Neural crest cell (in vitro differentiated cells): ENCODE measurements at places on chromosomes 16 and 17.

GRCh38 chr17:79700592-79700991 is 30.2 kb upstream of the ENPP7 start:
- DNase-seq = no peak

- no peak for DNase-seq
Measured at GRCh38 chr17:67178555-67178954, 66.4 kb downstream of the HELZ start.

- DNase-seq = no peak
Measured at GRCh38 chr17:14337596-14338079, 36.8 kb downstream of the HS3ST3B1 start.

DNA sequence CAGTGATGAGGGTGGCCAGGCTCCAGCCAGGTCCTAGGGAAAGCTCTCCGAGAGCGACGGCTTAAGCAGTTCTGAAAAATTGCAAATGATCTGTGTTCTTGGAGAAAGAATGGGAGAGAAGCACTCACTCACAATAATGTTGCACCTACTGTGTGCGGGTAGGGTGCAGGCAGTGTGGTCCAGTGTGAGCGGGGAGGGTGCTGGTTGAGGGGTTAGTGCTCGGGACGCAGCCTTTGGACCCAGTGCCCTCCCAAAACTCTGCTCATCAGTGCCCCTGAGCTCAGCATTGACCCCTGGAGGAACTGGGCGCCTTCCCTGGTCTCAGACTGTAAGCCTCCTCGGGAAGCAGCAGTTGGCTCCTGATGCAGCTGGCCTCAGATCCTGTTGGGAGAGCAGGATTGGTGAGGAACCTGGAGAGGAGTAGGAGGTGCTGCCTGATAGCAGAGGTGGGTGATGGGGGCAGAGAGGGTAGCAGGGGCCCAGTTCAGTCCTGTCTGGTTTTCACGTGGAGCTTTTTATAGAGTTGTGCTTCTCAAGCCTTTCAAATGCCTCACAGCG is 23.6 kb upstream of the ZNF750 start:
- DNase-seq = no peak

GRCh38 chr16:30375864-30376263 is 1.3 kb downstream of the MYL11 start:
- no peak for DNase-seq

DNA sequence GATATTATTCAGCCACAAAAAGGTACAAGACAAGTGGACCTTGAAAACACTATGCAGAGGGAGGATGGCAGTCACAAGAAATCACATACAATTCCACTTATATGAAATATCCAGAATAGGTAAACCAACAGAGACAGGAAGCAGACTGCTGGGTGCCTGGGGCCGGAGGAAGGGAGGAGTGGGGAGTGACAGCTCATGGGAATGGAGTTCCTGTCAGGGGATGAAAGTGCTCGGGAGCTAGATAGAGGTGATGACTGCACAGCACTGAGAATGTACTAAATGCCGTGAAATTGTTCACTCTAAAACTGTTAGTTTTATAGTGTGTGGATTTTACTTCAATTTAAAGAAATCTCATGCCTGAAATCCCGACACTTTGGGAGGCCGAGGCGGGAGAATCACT is 74.2 kb upstream of the MED9 start:
- DNase-seq = no peak

DNA sequence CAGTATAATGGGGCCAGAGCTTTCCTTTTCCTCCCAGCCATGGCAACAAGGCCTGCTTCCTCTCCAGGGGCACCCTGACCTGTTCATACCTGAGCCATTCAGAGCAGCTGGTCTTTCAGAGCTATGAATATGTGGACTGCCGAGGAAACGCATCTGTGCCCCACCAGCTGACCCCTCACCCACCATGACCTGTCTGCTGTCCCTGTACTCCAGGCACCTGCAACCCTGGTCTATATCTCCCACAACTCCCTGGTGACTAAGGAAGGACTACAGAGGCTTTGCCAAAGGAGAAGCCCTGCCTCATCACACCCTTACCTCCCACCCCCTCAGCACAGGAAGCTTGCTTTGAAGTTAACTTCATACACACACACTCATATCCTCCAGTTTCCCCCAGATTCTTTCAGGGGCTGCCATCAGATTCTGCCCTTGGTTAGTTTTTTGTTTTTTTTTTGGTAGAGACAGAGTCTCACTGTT is 6.0 kb downstream of the TMEM106A start:
- no peak for DNase-seq

GRCh38 chr17:16361874-16362273 is 8.6 kb upstream of the CENPV start:
- DNase-seq = no peak

- DNase-seq = no peak
Measured at GRCh38 chr17:35372846-35373533, 431 bp downstream of the SLFN11 start.

DNA sequence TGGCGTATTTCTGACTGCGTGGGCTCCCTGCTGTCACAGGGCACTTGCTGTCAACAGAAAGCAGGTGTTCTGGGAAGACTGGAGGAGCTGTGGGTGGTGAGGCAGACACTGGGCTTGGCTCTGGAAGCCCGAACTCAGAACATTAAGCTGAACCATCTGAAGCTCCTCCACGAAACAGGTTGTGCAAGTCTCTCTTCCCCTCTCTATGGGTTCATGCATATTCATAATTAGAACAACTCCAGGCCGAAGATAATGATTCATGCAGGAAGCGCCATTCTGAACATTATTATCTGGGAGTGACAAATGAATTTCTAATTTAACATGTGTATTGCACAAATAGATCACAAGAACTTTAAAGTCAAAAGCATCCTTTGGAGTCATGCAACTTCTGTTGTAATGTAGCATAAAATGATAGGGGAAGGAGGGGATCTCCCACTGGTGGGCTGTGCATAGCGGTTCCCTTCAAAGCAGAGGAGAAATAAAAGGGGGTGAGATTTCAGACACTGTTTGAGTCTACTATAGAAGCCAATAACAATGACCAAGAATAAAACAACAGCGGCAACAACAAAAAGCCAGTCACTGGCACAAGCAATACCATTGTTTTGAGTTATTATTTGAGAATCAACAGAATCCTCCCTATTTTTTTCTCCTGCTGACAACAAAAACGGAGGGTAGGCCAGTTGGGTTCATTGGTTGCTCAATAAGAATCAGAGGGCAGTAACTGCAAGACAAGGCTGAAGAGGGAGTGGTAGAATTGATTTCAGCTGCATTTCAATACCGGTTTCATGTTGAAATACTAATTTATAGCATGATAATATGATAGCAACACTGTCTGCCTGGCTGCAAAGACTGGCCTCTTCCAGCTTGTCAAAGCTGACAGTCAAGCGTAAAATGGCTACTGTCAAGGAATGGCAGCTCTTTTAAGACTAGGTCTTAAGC is 407.3 kb downstream of the XYLT1 start:
- DNase-seq = no peak

DNA sequence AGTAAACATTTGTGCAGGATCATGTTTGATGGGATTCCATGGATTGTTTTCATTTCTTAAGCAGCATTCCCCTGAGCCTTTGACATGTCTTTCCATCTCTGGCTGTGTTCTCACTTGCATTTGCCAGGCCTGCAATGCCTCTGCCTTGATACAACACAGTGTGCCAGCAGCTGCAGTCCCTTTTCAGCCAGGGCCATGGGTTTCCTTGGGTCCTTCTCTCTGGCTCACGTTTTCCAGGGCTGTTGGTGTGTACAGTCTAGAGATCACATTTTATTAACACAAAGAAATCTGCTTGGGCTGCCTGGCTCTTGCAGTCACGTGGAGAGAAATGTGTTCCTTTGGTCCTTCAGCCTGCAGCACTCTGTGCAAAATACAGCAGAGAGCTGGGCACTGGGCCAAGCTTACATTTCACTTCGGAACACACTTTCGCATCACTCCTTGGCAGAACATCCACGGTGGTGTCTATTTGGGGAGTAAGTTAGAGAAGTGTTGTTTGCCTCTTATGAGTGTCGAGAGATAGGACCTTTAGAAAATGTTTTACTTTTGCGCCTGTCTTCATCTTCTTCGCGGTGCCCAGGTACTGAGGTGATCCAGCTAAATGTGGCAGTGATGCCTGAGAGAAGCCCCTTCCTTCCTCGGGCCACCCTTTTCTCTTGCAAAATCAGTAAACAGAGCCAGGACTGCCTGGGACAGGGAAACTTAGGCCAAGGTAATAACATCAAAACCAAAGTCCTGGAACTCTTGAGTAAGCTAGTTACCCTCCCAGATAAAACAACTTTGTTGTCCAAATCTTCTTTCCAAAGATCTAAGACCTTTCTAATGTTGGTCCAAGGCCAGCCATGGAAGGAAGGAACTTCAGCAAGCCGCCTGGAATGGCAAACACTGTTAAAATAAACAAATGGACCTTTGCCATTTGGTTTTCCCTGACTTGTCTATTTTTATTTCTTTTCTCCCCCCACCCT is 20.9 kb downstream of the HLF start:
- no peak for DNase-seq

GRCh38 chr17:7060165-7060891 is 16.4 kb upstream of the SLC16A11 start:
- no peak for DNase-seq

DNA sequence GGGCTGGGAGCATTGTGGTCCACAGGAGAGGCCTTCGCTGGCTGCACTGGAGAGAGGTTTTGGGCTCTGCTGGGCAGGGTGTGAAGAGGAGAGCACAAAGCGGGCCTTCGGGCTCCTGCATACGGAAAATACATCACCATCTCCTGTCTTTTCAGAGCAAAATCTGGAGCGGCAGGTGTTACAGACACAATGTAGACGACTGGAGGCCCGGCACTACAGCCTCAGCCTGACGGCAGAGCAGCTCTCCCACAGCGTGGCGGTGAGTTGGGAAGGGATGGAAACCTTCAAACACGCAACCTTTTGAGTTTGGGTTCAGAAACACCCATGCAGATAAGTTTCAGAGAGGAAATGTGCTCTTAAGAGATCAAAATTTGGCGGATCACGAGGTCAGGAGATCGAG is 17.9 kb downstream of the GINS2 start:
- no peak for DNase-seq

GRCh38 chr17:65121916-65122806 is 15.0 kb upstream of the RGS9 start:
- no peak for DNase-seq

GRCh38 chr16:3004781-3005284 is 7.9 kb upstream of the CLDN9 start:
- DNase-seq = no peak

DNA sequence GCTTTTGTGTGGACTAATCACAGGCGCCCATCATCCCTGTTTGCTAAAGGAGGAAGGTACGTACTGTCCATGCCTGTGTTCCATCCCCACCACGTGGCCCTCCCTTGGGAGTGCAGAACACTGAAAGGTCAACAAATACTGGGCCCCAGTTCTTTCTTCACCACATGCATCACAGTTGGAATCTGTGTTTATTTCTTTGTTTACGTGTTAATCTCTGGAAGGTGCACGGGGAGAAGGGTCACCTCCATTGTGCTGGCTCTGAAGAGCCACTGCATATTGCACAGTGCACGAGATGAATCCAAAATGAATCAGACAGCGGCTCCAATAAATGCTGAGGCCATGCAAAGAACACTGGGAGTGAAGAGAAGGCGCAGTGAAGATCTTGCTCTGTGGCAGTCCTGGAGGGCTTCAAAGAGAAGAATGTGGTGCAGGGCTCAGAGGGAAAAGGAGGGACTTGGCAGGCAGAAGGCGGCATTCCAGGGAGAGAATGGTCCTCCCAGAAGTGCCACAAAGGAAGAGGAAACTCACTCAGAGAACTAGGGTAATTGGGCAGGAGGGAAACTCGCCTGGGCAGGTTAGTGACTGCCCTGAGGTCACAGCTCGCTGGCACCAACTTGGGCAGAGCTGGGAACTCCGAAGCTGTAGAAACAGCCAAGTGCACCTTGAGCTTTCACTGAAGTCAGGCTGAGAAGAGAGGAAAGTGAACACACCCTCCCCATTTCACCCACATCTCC is 3.7 kb downstream of the RPH3AL start:
- no peak for DNase-seq

- DNase-seq = no peak
Measured at GRCh38 chr17:80751946-80752581, 207.4 kb downstream of the RPTOR start.

DNA sequence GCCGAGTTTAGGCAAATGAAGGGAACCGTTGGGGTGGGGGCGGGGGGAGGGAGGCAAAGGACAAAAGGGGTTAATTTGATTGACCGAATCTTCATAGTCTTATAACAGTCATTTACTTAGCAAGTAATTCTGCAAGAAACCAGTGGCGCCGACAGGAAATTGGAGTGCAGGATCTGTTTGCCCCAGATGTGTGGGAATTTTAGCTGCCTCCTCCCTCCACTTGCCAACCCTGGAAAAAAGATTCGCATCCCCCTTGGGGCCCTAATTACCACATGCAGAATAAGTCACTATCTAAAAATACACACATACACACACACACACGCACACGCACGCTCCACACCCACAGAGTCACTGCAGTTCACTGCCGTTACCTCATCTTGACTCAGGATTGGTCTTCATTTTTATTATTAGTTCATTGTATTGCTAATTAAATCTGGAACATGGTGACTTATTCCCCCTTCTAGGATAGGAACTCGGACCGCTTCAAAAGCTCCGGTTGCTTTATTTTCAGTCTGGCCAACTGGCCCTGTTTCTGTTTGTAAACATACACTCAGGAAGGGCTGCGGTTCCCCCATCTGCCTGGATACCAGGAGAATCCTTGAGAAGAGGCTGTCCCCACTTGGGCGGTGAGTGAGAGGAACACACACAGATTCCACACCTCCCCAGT is 241.6 kb upstream of the SALL1 start:
- DNase-seq = peak; percentile 9

DNA sequence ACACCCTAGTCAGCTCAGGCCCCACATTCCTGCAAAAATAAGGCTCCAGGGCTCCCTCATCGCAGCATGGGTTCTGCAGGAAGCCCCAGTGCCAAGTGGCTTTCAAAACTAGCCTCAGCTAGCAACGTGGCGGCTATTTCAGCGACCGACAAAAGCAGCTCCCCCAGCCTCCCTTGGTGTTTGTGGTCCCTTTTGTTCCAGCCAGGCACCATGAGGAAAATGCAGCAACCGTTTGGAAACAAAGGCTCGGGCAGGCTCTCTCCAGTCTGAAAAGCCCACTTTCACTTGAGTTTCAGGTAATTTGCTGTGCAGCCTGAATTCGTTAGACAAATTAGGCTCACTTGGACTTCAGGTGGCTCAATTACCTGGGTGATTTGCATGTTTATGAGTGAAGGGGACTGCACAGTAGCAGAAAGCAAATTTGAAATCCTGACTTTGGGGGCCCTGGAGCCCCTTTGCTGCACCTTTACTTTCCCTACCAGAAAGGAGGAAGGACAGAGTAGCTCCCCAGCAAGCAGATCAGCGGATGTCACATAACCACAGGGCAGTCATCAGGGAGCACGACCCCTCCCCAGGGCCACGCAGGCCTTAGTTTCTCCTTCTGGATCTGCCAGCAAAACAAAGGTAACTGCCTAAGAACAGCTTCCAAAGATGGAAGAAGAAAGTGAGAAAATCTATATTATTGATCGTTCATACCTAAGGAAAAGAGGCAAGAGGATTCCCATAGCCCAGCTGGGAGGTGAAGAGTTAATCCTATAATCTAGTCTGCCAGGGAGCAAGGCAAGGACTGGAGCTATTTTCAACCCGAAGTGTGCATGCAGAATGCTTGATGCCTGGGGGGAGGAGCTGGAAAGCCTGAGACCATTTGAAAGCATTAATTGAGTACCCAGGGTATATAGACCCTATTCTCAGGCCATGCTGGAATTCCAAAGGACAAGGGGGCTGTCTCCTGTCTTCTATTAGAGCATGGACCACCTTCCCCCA is 143.1 kb upstream of the SDK2 start:
- no peak for DNase-seq
